Left renal cortex interstitium (tissue), 4 donors: ENCODE measurements at places on chromosomes 5 and 9. TPM values are rescaled to one million over a fixed set of nuclear protein-coding genes. Genes with fewer than 3 reads are reported as not detected.

- peak; percentile 10 for DNase-seq
Observed at GRCh38 chr5:53568871-53569270, 8.4 kb downstream of the NDUFS4 start.

DNA sequence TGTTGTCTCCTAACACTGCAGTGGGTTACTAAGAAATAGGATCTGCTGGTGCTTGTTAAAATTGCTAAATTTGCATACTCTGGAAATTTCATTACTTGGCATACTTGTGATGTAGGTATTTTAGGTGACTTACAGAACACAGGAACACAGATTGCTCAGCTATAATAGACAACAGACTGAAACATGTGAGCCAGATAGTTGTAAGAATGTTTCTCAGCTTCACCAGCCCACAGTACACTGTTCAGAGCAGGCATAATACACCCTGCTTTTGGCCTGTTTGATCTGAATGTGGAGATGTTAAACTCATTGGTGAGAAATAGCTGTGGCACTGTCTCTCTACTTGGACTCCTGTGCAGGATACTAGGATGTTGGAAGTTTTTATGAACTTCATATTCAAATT, 275.7 kb downstream of the CSNK1G3 start:
- DNase-seq = no peak

DNA sequence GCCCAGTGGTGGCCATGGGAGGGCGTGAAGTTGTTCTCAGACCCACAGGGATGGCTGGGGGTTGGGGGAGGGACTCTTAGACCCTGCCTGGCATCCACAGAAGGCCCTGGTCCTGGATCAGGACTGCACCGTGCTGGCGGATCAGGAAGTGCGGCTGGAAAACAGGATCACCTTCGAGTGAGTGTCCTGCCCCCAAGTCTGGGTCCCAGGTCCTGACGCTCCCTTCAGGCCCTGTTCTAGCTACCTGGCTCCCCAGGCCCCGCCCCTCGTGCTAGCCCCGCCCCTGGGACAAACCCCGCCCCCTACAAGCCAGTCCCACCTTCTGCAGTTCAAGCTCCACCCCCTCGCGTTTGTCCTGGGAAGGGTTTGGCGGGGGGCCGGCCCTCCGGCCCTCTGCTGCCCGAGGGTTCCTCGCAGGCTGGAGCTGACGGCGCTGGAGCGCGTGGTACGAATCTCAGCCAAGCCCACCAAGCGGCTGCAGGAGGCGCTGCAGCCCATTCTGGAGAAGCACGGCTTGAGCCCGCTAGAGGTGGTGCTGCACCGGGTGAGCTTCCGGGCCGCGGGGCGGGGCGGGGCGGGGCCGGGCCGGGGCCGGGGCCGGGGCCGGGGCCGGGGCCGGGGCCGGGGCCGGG, 12.9 kb downstream of the RGS14 start:
- DNase-seq = no peak

DNA sequence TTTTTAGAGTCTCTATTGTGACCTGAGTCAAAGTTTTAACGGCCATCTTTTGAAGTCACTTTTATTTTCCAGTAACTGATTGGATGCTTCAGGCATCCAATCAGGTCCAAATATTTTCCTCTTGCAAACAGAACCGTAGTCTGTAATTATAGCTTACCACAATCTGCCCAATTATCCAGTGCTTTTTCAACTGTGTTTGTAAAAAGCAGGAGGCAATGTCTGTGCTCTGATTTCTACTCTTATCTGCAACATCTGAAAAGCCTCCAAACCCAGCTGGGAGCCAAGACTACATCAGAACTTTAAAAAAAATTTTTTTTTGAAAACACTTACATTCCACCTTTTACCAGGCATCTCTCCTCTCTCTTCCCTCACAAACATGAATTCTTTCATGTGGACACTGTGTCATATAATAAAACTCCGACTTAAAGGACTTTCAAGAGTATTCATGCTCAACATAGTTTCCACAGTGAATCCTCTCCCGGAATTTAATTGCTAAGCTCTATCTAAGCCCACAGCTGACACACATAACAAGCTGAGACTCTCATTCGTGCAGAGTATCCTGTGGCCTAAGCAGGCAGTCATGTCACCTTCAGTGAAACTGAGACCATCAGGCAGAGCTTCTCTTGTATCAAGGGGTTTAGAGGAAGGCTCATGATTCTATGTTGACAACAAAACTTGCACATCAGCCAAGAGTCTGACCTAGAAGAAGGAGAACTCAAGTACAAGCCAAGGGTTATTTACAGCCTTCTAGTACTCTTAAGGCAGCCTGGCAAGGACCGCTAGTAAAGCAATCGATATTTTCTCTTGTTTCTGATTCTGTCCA, 272.7 kb downstream of the TLE1 start:
- DNase-seq = no peak

DNA sequence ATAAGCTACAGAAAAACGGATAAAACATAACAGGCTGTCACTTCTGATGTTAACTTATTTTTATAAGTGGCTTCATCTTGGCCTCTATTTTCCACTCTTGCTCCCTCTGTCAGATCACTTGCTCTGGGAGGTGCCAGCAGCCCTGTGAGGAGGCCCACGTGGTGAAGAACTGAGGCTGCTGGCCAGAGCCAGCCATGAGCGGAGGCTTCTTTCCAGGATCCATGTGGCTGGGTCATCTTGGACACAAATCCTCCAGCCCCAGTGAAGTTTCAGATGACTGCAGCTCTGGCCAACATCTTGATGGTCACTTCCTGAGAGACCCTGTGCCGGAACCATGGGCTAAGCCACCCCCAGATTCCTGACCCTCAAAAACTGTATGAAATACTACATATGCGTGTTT, 7.5 kb upstream of the CMBL start:
- DNase-seq = no peak

DNA sequence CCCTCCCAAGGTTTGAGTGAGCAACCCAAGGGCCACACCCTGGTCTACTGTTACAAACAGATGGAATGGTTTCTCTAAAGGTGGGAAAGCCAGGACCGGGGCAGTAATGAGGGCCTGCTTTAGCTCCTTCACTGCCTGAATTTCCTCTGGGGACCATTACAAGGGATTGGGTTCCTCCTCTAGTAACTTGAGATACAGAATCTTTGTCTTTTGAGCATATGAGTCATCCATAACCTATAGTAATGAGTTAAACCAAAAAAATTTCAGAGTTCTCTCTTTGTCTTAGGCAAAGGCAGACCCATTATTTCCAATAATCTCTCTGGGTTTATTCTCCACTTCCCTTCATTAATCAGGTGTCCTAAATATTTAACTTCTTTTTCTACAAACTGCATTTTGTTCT, 618.8 kb downstream of the HINT1 start:
- no peak for DNase-seq

DNA sequence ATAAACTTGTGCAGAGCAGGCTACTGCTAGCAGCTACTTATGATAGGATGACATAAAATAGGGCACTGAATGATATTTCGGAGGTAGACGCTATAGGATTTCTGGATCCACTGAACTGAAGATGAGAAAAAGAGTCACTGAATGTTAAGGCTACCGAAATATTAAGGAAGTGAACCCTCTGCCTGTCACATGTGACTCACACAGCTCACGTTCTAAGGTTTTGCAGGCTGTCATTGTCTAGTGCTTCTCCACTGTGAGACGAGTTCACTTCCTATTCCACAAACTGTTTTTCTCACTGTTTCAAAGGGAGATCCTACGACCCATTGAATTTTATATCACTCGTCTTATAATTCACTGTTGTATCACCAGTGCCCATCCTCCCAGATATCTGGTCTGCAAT, 100.8 kb downstream of the CTNND2 start:
- DNase-seq = no peak

GRCh38 chr5:56264417-56265025, 31.4 kb upstream of the ANKRD55 start:
- DNase-seq = no peak

DNA sequence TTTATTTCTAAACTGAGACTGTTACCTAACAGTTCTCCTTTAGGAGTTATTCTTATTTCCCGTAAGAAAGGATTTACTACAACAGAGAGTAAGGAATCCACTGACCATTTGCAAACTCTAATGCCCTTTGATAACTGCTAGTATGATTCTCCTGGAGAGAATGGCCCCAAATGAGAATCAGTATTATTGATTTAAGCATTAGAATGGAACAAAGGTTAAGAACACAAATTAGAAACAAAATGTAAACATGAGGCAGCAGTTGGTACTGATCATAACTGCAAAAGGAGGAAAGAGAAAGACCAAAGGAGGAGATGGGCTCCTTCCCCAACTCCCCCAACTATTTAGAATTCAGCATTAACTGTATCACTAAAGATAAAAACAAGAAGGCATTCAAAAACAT, 30.7 kb downstream of the PSIP1 start:
- no peak for DNase-seq

ACOT12 gene
- 0.99 TPM for polyA plus RNA-seq

SOHLH1 gene
- not detected for polyA plus RNA-seq

IER5L gene
- polyA plus RNA-seq = 11.5 TPM

FOXD4L3 gene
- polyA plus RNA-seq = not detected
